ENCODE measurements at places on chromosomes 3 and 15.

DNA sequence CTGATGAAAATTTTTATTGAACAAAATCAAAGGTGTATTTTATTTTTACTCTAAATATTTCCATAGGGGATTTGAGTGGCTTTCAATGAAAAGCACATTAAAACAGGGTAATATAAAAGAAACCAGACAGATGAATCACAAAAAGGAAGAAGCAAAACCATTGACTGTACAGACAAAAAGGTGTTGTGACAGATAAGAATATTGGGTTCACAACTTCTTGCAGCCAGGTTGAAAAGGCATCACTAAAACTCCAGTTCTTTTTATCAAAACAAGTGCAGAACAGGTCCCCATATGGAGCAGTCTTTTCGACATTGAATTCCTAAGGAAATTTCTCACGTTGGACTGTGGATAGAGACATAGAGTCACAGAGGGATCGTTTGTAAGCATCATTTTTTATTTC is 53.8 kb downstream of the AGTR1 start:
- no peak for DNase-seq

GRCh38 chr15:38168467-38169070 is 84.1 kb upstream of the SPRED1 start:
- DNase-seq: no peak

- DNase-seq: no peak
These were observed 22.4 kb downstream of the PRKCI start for GRCh38 chr3:170244576-170244975.

DNA sequence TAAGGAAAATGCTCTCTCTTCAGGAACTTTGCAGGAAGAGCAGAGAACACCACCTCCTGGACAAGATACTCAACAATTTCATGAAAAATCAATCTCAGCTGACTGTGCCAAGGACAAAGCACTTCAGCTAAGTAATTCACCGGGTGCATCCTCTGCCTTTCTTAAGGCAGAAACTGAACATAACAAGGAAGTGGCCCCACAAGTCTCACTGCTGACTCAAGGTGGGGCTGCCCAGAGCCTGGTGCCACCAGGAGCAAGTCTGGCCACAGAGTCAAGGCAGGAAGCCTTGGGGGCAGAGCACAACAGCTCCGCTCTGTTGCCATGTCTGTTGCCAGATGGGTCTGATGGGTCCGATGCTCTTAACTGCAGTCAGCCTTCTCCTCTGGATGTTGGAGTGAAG is 200.5 kb downstream of the AKAP13 start:
- DNase-seq: no peak

DNA sequence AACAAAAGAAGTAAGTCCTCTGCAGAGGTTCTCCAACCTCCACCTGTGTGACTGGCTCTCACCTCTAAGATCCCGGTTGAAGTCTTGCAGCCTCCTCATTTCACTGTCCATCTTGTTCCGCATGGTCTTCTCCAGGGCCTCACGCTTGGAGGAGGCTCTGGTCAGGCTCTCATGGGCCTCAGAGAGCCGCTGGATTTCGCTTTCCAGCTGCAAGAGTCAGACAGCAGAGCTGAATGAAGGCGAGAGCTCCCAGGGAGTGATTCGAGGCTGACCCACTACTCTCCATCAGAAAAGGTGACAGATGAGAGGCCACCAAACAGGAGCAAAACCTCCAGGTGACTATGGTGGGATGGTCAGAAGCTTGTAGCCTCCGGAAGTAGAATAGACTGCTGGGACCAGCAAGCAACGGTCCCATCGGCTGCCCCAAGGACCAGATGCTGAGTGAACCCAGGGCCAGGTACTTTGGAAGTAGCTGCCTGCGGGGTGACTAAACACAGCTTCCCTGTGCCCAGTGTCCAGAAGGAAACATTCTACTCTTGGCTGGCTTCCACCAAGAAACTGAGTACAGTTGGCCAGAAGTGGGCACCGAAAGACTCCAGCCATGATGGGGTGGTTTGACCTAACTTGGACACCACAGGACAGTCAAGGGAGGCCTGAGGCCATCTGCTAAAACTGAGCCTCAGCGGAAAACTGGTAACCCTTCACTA is 7.9 kb downstream of the AMOTL2 start:
- no peak for DNase-seq

DNA sequence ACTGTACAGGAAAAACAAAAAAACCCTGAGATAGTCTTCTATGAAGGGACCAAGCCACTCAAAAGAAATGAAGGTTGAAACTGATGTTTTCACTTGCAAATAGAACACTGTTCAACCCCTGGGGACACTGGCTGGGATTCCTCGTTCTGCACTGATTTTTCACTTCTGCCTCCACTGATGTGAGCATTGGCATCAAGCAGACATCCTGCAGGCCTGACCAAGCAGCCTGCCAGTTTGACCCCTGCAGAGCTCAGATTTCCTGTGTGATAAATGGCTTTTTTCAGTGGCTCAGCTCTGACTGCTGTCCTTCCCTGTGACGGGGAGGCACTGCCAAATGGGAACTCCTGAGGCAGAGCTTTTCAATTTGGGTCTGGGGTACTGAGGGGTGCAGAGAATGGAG is 50.0 kb downstream of the RASGRP1 start:
- DNase-seq: no peak

- no peak for DNase-seq
These were observed 214.6 kb upstream of the STAC start for GRCh38 chr3:36165509-36166290.

All from activated T-cell treated with anti-CD3 and anti-CD28 coated beads for 24 hours (primary cell).